ENCODE measurements at places on chromosomes 12 and 14.

DNA sequence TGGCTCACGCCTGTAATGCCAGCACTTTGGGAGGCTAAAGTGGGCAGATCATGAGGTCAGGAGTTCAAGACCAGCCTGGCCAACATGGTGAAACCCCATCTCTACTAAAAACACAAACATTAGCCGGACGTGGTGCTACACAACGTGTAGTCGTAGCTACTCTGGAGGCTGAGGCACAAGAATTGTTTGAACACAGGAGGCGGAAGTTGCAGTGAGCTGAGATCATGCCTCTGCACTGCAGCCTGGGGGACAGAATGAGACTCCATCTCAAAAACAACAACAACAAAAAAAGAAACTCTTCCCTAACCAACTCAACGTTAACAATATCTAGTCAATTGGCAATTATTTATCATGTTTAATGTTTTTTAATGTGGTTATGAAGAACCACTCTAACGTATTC lies 89.3 kb downstream of the EPS8 start:
- no peak for DNase-seq

GRCh38 chr14:50001999-50002925 lies 109.4 kb downstream of the ARF6 start:
- DNase-seq, result peak; percentile 78

GRCh38 chr12:71799106-71799505 lies 40.5 kb upstream of the TBC1D15 start:
- no peak for DNase-seq

DNA sequence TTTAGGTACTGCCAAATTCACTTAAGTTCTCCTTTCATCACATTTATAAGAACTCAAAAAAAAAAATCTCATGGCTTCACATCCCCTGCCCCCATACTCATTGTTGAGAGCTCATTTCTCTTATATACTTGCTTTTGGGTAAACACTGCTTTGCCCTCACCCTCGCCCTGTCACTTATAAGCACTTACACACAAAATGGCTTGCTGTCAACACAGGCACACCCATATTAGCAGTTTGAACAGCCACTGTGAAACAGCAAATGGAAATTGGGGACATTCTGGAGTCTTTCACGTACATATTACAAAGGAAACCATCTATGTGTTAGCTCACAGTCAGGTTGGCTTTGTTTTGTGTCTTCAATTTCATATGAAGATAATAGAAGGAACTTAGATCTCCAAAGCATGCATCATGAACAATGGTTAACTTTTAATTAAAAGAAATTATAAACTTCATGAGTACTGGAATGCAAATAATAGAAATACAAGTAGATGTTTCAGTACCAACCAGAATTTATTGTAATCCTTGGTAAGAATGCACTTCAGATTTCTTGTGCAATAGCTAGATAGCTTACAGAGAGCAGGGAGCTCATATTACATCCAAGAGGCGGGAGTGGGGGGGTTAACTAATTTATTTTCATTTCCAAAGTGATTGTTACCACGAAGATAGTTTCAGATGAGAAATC lies 272.2 kb downstream of the ALG10B start:
- DNase-seq, result no peak

- DNase-seq, result no peak
These were observed 14.4 kb downstream of the TNFRSF1A start for GRCh38 chr12:6327229-6328041.

- DNase-seq, result peak; percentile 74
These were observed 283.3 kb upstream of the PWP1 start for GRCh38 chr12:107402041-107403022.

DNA sequence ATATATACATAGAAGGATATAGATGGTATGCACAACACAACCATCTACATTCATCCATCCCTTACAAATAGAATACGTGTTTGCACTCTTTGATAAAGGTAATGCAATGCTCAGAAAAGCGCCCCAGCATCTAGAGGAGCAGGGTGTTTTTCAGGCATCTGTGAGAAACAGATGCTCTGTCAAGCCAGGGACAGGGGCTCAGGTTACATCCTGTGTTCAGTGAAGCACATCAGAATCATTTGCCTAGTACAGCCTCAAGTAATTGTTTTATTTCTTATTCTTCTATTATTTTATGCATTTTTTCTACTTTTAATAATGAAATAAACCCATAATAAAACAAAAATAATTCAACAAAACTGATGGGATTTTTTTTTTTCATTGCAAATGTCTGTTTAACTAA lies 50.5 kb upstream of the HIF1A start:
- no peak for DNase-seq

DNA sequence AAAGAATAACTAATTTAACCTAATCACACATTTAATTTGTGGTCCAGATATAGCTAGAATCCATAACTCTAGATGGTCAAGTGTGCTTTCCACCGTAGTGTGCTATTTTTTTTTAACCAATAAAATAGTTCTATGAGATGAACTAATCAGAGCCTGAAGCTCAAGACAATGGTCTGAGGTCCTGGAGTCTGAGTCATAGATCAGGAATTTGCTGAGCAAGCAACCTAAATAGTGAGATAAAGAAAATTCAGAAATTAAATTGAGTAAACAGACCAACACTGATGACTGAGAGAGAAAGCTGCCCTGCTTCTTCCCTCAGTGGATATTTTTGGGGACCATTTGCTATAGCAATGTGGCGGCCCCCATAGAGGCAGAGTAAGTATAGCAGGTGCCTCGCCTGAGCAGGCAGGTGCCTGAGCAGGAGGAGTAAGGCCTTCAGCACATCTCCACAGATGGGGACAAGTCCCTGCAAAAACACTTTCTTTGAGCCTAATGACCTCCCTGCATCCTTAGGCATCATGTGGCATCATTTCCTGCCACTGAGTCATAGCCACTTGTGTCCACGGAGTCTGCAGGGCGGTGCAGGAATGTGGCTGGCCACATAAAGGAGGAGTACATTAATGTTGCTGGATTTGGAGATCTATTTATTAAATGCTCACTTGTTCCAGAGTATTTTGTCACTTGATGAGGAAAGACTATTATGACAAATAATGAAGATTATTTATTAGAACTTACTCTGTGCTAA lies 13.9 kb upstream of the CLEC4E start:
- DNase-seq, result no peak

DNA sequence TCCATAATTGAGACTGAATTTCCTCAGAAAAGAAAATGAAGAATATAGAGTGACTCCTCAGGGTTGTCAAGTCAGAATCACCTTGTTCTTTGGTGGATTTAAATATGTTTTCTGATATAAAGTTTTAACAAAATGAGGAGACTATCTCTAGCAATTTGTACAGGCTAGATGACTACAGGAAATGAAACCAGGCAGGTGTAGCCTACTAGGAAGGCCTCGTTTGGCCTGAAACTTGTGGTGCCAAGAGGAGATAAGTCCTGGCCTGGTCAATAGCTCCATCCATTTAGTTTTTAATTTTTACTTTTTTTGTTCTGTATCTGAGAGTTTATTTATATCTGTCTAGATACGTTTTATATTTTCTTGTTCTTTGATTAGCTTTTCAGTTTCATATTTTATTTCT lies 41.5 kb downstream of the SNAPC1 start:
- no peak for DNase-seq

DNA sequence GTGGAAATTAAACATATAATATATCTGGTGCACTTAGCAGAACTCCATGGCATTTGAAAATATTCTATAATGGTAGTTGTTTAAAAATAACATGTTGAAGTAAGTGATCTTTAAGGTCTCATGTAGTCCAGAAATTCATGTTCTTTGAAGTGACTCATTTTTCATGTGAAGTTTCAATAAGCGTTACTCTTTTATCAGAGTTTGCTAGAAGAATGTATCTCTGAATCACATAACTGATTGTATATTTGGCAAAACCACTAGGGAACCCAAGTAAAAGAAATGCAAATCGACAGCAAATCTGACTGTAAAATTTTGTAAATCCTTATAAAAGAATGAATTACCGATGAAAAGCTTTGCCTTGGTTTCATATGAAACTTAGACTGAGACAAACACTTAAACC lies 463.3 kb downstream of the TMTC2 start:
- DNase-seq, result no peak

DNA sequence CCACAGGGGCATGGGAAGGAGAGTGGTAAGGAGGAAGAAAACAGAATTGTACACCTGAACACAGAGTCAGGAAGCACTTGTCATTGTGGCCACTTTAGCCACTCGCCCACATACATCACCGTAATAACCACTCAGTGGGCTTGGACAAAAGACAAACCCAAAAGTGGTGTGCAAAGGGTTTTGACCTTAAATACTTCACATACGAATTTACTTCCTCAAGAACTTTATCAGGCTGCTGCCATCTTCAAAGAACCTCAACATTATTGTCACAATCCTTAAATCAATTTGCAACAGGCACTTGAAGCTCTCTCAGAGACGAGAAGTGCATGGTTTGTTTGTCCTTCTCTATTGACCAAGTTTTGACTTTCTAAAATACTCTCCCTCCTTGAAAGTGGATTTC lies 187.3 kb upstream of the EGLN3 start:
- DNase-seq, result no peak

DNA sequence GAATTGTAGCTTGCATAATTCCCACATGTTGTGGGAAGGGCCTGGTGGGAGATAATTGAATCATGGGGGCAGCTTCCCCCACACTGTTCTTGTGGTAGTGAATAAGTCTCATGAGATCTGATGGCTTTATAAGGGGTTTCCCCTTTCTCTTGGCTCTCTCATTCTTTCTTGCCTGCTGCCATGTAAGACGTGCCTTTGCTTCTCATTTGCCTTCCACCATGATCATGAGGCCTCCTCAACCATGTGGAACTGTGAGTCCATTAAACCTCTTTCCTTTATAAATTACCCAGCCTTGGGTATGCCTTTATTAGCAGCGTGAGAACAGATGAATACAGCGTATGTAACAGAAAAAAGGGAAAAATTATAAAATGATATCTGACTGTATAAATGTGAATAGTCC lies 21.1 kb downstream of the C12orf71 start:
- DNase-seq, result no peak

DNA sequence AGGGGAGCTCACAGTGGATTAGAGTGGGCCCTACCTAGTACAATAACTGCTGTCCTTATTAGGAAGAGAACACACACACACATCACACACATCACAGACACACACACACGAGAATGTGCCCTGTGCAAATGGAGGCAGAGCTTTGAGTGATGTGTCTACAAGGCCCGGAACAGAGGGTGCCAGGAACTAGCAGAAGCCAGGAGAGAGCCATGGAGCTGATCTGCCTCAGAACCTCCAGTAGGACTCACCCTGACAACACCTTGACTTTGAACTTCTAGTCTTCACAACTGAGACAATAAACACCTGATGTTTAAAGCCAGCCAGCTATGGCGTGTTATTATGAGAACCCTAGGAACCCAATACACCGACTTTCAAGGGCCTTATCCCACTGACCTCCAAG lies 29.7 kb upstream of the FKBP4 start:
- DNase-seq, result no peak

DNA sequence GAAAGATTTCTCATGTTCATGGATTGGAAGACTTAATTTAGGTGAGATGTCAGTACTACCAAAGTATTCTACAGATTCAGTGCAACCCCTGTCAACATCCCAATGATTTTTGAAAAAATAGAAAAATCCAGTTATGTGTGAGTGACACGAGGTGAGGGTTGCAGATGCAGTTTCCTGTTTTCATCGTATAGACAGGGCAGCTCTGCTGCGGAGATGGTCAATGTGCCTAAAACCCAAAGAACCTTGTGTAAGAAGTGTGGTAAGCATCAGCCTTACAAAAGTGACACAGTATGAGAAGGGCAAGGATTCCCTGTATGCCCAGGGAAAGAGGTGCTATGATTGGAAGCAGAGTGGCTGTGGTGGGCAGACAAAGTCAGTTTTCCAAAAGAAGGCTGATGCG lies 94.4 kb downstream of the SCAF11 start:
- DNase-seq, result no peak

GRCh38 chr12:110754101-110754793 lies 11.6 kb upstream of the PPP1CC start:
- no peak for DNase-seq

DNA sequence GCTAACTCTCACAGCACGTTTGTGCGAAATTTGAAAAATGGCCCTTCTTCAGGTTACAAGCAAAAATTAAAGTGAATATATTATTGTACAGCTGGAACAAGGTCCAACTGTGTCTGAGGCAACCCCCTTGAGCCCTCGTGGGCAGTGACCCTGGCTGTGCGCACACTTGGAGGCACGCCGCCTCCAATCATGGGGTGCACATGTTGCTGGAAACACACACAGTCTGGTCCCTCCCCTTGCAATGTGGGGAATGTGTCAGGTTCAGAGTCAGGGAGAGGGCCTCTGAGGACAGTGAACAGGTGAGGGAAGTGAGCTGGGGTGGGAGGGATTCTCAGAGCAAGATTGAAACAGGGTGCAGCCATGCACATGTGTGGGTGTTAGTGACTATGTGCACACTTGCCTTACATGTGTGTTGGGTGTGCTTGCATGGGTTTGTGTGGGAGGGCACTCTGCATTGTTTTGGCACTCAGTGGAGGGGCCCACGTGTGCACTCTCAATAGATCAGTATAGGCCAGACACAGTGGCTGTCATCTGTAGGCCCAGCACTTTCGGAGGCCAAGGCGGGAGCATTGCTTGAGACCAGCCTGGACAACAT lies 9.6 kb downstream of the TSPAN9 start:
- DNase-seq, result no peak

- no peak for DNase-seq
These were observed 62.3 kb upstream of the RFLNA start for GRCh38 chr12:124232654-124232987.
